Chondrocyte (in vitro differentiated cells): ENCODE measurements at places on chromosomes 2 and 18.

- DNase-seq = no peak
Measured at GRCh38 chr2:12261986-12262680, 454.6 kb upstream of the TRIB2 start.

DNA sequence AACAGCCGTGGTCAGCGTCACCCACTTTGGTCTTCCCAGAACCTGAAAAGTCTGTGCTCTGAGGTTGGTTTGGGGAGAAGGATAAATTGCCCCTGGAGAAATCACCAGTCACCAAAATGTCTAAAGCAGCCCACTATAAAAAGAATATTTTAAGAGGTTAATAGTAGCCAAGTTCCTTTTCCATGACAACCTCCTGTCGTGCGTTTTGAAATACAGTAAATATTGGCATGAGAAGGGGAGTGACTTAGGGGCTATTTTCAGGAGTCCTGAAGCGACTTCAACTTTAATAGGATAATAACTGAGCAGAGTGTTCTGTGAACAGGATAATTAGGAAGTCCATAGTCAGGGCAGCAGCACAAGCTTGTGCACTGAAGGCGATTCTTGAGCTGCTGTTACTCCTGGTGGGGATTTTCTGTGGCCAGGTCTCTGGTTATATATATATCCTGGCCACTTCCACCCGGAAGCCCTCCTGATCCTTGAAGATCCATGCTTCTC, 49.3 kb downstream of the RNF144A start:
- no peak for DNase-seq

DNA sequence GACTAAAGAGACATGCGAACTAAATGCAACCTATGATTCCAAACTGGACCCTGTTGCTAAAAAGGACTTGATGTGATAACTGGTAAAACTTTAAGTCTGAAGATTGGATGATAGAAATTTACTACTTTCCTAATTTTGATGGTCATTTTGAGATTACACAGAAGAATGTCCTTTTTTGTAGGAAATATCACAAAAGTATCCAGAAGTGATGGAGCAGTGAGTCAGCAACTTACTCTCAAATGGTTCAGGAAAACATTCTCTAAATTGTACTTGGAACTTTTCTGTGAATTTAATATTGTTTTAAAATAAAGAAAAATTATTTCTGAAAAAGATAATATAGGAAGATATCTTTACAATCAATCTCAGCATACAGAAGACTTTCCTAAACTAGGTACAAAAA, 19.9 kb downstream of the MBOAT2 start:
- DNase-seq = no peak

GRCh38 chr2:226554701-226555100, 244.9 kb downstream of the IRS1 start:
- no peak for DNase-seq

GRCh38 chr2:211455216-211455841, 898.9 kb downstream of the CPS1 start:
- no peak for DNase-seq
